Endodermal cell (in vitro differentiated cells): ENCODE measurements at places on chromosomes 7 and 10. TPM values are rescaled to one million over a fixed set of nuclear protein-coding genes. Genes with fewer than 3 reads are reported as not detected.

The GSDME gene
- total RNA-seq: 7.0 and 8.9 TPM in 2 replicates

The EIF5AL1 gene
- 0.61 to 0.72 TPM (median 0.62 TPM) in 3 replicates for total RNA-seq

The HMX2 gene
- not detected in 2 replicates for total RNA-seq

The ASZ1 gene
- total RNA-seq: not detected in 3 replicates

The ZPBP gene
- not detected in 3 replicates for total RNA-seq

The ZCWPW1 gene
- 1.9 and 2.0 TPM in 2 replicates for total RNA-seq

The SEPTIN7 gene
- 216 and 229 TPM in 2 replicates for total RNA-seq

The LRMDA gene
- 3.9 to 5.1 TPM (median 5.1 TPM) in 3 replicates for total RNA-seq

The TRIL gene
- total RNA-seq: 0.77 to 1.6 TPM (median 1.6 TPM) in 3 replicates

The SPDYE1 gene
- total RNA-seq: not detected in 3 replicates

The TEX47 gene
- not detected in 3 replicates for total RNA-seq

The MYL10 gene
- not detected in 3 replicates for total RNA-seq

The RBM17 gene
- total RNA-seq: 94.2 to 142 TPM (median 139 TPM) in 3 replicates

The INA gene
- 3.3 and 3.7 TPM in 2 replicates for total RNA-seq

The GATA3 gene
- 42.4 and 51.3 TPM in 2 replicates for total RNA-seq

The LRIT1 gene
- total RNA-seq: 0.11 TPM in 1 of 2 replicates, not detected in the other

The FOXI2 gene
- total RNA-seq: 0.28 to 1.3 TPM (median 1.0 TPM) in 3 replicates

The PLEKHS1 gene
- not detected in 2 replicates for total RNA-seq

The CAMK2B gene
- total RNA-seq: 0.40 TPM in 1 of 3 replicates, not detected in the others

The TMEM229A gene
- total RNA-seq: 1.5 and 2.1 TPM in 2 replicates

The HABP2 gene
- 0.19 to 0.97 TPM (median 0.71 TPM) in 3 replicates for total RNA-seq

The CALHM3 gene
- total RNA-seq: 0.21 TPM in 1 of 3 replicates, not detected in the others

The CLRN3 gene
- total RNA-seq: not detected in 3 replicates

The GNGT1 gene
- 0.11 and 0.22 TPM in 2 replicates for total RNA-seq

The HYAL4 gene
- 0.51 and 0.68 TPM in 2 replicates for total RNA-seq

The TMEM120A gene
- total RNA-seq: 19.1 to 21.5 TPM (median 21.3 TPM) in 3 replicates

The NUTM2D gene
- total RNA-seq: 3.3 and 3.4 TPM in 2 replicates

The VIPR2 gene
- total RNA-seq: 0.64 to 8.3 TPM (median 0.97 TPM) in 3 replicates

The HGF gene
- 0.14 and 0.20 TPM in 2 replicates for total RNA-seq

The CYP3A4 gene
- 0.11 TPM in 1 of 2 replicates, not detected in the other for total RNA-seq

The PSMA2 gene
- total RNA-seq: 163 and 184 TPM in 2 replicates

The AOAH gene
- total RNA-seq: 0.56 to 1.6 TPM (median 0.80 TPM) in 3 replicates

The AGR2 gene
- not detected in 2 replicates for total RNA-seq

The ACSM6 gene
- not detected in 2 replicates for total RNA-seq

The COBL gene
- 14.4 to 28.3 TPM (median 26.3 TPM) in 3 replicates for total RNA-seq

The TBC1D12 gene
- 7.4 to 11.4 TPM (median 9.3 TPM) in 3 replicates for total RNA-seq

The TUBAL3 gene
- total RNA-seq: not detected in 2 replicates

The VWDE gene
- total RNA-seq: 7.8 to 12.1 TPM (median 11.8 TPM) in 3 replicates

The SCART1 gene
- 0.29 and 0.37 TPM in 2 replicates for total RNA-seq

The CRPPA gene
- 4.2 and 5.4 TPM in 2 replicates for total RNA-seq

The SERPINE1 gene
- 0.84 to 1.3 TPM (median 0.89 TPM) in 3 replicates for total RNA-seq

The EN2 gene
- total RNA-seq: not detected in 3 replicates

The PILRA gene
- 0.66 and 2.1 TPM in 2 replicates for total RNA-seq

The APBB1IP gene
- total RNA-seq: 0.21 to 0.34 TPM (median 0.24 TPM) in 3 replicates

The POT1 gene
- total RNA-seq: 41.8 to 46.9 TPM (median 41.9 TPM) in 3 replicates

The ZNF92 gene
- 22.2 to 28.9 TPM (median 26.5 TPM) in 3 replicates for total RNA-seq

The SPDYE6 gene
- total RNA-seq: not detected in 3 replicates

The TAS2R5 gene
- 1.6 to 3.6 TPM (median 2.4 TPM) in 3 replicates for total RNA-seq

The TACC2 gene
- total RNA-seq: 34.1 and 34.9 TPM in 2 replicates

The SYT15B gene
- total RNA-seq: 0.16 and 0.26 TPM in 2 replicates

The WDR86 gene
- total RNA-seq: 83.3 to 94.0 TPM (median 93.6 TPM) in 3 replicates

The ABCA13 gene
- total RNA-seq: 0.02 and 0.11 TPM in 2 replicates

The HERC4 gene
- total RNA-seq: 60.1 to 68.2 TPM (median 61.5 TPM) in 3 replicates

The OTUD1 gene
- 12.2 to 12.7 TPM (median 12.4 TPM) in 3 replicates for total RNA-seq

The IFIT1B gene
- total RNA-seq: not detected in 2 replicates

The CALML5 gene
- not detected in 2 replicates for total RNA-seq

The ACBD5 gene
- total RNA-seq: 13.7 and 15.6 TPM in 2 replicates

The PDE6C gene
- not detected in 3 replicates for total RNA-seq
